ENCODE measurements at places on chromosomes 7 and 10.

- DNase-seq: no peak
These were observed 40.2 kb downstream of the FRMPD2 start for GRCh38 chr10:48234295-48234694.

DNA sequence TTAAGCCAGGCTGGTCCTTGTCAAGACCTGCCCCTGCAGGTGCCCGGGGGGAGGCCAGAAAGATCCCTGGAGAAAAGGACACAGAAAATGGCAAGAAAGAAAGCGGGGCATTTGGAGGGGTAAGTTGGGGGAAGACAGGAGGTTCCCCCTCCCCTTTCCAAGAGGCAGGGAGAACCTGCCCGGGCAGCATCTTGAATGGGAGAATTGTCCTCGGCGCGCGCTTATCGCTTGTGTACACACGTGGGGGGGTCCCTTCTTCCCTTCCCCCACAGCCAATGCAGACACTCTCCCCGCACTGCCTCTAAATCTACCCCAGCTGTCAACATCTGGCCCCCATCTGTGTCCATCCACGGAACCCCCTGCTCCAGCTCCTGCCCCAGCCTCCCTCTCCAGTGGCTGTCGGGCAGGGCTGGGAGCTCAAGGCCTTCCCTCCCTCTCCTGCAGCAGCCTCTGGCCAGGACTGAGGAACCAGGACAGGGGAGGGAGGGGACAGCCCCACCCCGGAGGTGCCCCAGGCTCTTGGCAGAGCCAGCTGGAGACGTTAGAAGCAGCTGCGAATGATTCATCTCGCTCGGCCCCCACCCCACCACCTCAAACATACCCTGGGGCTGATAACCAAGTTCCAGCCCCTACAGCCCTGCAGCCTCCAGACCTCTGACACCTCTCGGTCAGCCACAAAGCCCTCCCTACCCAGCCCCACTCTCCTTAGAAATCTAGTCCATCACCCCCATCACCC lies 25.3 kb downstream of the EPHB4 start:
- DNase-seq: peak; percentile 97

DNA sequence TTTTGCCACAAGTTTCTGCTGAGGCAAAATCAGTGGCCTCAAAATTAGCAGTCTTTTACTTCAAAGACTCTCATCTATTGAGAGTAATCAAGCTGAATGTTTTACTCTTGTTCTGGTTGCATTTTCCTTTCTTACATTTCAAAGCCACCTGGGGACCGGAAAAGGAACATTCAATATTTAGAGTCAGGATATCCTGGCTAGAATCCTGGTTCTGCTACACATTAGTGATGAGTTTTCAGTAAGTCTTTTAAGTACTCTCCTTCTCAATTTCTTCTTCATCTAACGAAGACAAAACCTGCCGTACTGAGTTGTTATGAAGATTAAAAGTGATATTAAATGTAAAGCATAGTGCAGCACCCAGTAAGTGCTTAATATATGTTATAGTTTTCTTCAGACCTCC lies 52.5 kb downstream of the LAMB4 start:
- DNase-seq: no peak

DNA sequence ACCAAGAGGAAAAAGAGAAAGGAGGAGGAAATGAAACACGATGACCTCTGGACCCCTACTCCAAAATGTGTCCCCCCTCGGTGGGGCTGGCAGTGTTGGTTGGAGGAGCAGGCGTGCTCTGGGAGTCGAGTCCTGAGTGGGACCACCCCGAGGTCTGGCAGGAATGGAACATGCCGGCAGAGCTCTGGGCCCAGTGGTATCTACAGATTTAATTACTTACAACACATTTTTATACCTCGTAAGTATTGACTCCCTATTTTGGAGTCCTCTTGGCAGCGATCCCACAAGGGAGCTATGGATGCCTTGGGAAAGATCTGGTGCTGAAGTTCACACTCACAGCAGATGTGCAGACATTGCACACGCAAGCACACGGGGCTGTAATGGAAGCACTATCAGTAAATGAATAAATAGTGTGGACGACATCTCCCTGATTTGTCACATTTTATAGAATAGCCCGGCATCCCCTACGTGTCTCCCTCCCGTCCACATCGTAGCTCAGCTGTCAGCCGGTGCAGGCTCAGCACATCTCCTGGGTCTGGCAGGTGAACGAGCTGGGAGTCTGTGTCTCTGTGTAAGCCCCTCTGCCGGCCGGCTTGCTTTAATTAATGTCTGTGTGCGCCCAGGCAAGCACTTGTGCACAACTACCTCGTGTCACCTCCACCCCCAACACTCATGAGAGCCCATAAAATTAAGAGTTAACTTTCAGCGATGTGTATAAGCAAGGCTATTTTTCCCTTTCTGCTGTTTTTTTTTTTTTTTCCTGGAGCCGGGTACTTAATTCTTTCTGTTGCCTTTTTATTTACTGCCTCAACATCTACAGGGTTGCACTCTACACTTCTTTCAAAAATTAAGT lies 603.2 kb downstream of the LRMDA start:
- no peak for DNase-seq

DNA sequence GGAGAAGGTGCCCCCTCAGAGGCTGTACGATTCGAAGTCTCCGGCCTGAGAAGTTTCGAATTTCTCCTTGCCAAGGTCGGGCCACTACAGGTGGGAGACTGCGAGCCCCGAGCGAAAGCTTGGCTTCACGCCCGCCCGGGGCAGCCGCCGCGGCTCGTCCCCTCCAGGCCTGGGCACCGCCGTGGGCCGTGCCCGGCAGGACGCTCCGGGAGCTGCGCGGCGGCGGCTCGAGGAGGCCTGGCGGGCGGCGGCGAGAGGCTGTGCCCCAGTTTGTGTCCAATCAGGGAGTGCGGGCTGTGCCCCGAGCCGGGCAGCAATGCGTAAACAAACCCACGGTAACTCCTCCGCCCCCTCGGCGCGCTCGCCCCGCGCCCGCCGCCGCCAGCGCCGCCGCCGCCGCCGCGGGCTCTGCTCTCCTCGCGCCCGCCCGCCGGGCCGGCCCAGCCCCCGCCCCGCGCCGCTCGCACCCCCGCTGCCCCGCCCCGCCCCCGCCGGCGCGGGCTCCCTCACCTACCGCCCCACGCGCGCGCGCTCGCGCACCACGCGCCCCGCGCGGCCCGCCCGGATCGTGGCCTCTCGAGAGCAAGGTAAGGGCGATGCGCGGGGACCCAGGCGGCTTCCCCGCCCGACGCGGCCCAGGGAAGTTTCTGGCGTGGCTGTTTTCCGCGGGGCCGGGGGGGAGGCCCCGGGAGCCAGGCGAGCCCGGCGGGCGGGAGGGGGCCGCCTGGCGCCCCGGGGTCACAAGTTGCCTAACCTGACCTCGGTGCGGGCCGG lies 57.8 kb upstream of the PCGF5 start:
- peak; percentile 71 for DNase-seq

DNA sequence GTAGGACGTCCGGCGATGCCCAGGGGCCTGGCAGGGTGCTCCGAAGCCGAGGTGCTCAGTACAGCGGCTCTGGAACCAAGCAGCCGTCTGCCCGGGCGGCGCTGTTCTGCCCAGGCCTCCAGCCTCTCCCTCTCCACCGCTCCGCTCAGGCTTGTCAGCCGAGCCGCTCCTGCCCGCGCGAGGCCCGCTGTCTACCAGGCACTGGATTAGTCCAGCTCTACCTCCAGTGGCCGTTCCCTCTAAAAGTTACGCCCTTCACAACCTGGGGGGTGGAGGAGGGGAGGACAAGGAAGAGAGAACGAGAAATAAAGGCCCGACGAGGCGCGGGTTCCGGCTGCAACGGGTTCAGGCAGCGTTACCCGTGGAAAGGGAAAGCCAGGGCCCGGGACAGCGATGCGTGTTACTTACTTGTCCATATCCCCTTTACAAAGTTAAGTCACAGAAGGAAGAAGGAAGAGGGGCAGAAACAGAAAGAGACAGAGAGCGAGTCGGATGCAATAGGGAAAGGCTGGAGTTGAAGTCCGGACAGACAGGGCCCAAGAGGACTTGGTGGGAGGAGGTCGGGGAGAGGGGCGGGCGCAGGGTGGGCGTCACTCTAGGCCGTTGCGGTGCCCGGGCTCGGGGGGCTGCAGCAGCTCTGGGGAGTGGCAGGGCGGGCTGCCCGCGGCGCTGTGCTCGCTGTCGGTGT lies 2.8 kb downstream of the SP8 start:
- peak; percentile 21 for DNase-seq

- no peak for DNase-seq
These were observed 156.2 kb upstream of the FRMD4A start for GRCh38 chr10:14486777-14487487.

- DNase-seq: no peak
These were observed 148.7 kb downstream of the BMPER start for GRCh38 chr7:34054075-34054474.

- no peak for DNase-seq
These were observed 53.6 kb downstream of the VPS41 start for GRCh38 chr7:38855386-38855785.

DNA sequence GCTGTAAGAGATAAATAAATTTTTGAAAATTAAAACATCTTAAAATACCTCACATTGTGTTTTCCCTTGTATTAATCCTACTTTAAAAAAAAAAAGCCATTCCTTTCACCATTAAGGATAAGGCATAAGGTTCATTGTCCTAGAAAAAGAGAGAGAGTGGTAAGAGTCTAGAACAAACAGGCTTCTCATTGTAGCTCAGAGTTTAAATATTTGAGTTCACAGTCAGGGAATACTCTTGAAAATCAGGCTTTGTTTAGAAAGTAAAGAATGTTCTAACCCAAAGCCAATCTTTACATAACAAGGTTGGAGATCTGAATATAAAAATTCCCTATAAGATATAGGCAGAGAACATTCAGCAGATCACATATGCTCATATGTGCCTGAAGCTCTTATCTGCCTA lies 40.2 kb upstream of the TES start:
- no peak for DNase-seq

- DNase-seq: no peak
These were observed 32.3 kb downstream of the VIPR2 start for GRCh38 chr7:159112136-159113011.

GRCh38 chr7:19202599-19202998 lies 57.4 kb upstream of the FERD3L start:
- DNase-seq: no peak

- no peak for DNase-seq
These were observed 184.5 kb upstream of the PHF14 start for GRCh38 chr7:10789170-10789569.

- peak; percentile 86 for DNase-seq
These were observed 23.9 kb upstream of the SEPHS1 start for GRCh38 chr10:13371897-13372470.

DNA sequence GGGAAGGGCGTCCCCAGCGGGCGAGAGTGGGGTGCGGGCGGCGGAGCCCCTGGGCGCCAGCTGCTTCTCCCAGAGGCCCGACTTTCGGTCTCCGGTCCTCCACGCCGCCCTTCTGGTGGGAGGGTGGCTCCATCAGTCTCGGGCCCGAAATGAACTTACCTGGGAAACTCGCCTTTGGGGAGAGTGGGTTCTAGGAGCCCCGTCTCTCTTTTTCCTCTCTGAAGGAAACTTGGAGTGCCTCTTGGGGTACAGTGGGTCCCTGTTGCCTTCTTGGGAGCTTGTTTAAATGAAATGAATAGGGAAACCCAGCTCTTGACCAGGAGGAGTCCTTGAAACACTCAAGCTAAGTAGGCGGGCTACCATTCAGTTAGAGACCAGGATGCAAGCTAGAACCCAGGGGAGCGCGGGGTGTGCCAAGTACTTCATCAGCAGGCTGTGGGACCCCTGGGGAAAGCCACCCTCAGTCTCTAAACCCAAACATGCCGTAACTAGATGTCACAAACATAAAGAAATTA lies 1.3 kb downstream of the SLC26A4 start:
- no peak for DNase-seq

GRCh38 chr10:34985146-34985545 lies 105.0 kb downstream of the CUL2 start:
- DNase-seq: no peak

- no peak for DNase-seq
These were observed 88.2 kb upstream of the HDAC9 start for GRCh38 chr7:18407385-18407784.

DNA sequence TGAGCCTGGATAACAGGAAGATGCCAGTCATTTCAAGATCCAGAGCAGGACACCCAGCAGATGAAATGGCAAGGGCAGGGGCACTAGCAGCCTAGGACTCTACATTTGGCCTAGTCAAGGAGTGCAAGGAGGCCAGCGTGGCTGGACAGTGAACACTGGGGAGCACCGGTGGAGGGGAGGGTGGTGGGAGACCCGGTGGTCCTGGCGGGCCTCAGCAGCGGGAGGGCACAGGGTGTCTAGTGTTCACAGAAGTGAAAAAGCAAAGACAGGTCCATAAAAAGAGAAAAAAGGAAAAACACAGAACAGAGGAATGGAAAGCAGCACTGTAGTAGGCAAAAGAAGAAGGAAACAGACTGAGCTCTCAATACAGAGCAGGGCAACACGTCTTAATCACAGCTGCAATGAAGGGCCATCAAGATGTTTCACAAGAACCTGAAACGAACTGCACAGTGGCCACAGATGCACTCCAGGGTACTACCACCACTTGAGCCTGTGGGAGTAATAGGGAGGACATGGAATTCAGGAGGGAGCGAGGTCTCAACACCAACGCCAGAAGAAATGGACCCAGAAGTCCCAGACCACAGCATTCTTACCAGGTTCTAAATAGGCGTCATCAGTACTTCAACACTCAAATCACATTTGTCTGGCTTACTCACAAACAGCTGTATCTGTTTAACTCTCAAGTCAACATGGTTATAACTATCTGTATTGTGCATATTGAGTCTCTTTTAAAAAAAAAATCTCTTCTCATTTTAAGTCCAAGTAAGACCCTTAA lies 573.7 kb downstream of the PARD3 start:
- no peak for DNase-seq

- no peak for DNase-seq
These were observed 5.8 kb downstream of the LIPA start for GRCh38 chr10:89245802-89246201.

DNA sequence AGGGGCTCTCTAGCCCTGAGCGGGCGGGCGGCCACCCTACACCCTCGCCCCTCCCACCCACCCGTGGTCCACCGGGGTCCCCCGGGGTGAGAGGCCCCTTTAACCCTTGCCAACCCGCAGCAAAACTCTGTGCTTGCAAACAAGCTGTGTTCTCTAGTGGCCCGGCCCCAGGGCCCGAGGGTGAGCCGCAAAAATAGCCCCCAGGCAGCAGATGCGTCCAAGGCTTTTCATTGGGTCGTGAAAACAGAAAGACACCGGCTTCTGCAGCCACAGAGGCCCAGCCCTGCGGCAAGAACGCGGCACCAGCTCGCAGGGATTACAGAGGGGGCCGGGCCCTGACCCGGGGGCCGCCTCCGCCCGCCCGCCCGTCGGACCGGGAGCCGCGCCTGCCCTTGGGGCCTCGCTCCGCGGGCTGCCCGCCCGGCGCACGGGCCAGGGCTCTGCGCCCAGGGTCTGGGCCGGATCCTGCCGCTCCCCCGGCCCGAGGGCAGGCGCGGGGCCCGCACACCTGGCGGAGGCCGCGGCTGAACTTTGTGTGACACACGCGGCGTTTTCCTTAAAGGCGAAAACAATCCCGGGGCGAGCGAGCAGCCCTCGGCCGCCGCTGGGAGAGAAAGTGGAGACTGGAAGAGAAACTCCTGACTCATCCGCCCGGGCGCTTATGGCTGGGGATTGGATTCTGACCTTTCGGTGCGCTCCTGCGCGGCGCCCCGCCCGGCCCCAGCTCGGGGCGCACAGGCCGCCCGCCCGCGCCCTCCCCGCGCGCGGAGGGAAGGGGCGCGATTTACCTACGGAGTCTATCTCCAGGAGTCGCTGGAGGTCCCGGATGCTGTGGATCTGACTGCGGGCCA lies 2.8 kb downstream of the PDGFA start:
- peak; percentile 81 for DNase-seq

All from EH (cell line).